Psoas muscle (tissue), 8 donors: ENCODE measurements at places on chromosomes 6 and 20. TPM values are rescaled to one million over a fixed set of nuclear protein-coding genes. Genes with fewer than 3 reads are reported as not detected.

GRCh38 chr6:105482921-105483320 lies 80.0 kb upstream of the PREP start:
- DNase-seq, result no peak

GRCh38 chr6:106381881-106382280 lies 21.4 kb downstream of the CRYBG1 start:
- DNase-seq, result no peak

MBOAT1 gene
- total RNA-seq, result 2.7 TPM

CNKSR3 gene
- total RNA-seq, result 2.3 TPM

GRCh38 chr20:4592316-4593148 lies 129.2 kb upstream of the PRND start:
- DNase-seq, result peak; percentile 30

GRCh38 chr6:91654357-91654756 lies 1067.5 kb upstream of the MAP3K7 start:
- no peak for DNase-seq

GRCh38 chr6:159068904-159069578 lies 24.2 kb upstream of the TAGAP start:
- DNase-seq, result no peak

- no peak for DNase-seq
Measured at GRCh38 chr20:61776491-61777075, 289.1 kb downstream of the TAF4 start.

SSTR4 gene
- not detected for total RNA-seq

NCR2 gene
- total RNA-seq, result not detected

DNA sequence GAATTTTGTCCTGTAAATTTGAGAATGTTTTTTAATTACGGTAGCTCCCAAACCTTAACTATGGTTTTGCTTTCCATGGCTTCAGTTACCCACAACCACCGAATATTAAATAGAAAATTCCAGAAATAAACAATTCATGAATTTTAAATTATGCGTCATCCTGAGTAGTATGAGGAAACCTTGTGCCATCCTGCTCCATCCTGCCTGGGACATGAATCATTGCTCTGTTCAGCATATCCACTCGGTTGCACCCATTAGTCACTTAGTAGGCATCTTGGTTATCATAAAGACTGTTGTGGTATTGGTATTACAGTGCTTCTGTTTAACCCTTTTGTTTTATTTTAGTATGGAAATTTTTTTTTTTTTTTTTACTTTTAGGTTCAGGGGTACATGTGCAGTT lies 39.7 kb downstream of the KCNS1 start:
- DNase-seq, result no peak

NKX2-4 gene
- not detected for total RNA-seq

- DNase-seq, result no peak
Measured at GRCh38 chr20:45629496-45630100, at the start of gene WFDC10A. Gene WFDC10A, plus strand, starts transcription at chr20:45629739. Its CDS starts 75 bp downstream, at chr20:45629814.

PIGU gene
- 10.1 TPM for total RNA-seq

DNA sequence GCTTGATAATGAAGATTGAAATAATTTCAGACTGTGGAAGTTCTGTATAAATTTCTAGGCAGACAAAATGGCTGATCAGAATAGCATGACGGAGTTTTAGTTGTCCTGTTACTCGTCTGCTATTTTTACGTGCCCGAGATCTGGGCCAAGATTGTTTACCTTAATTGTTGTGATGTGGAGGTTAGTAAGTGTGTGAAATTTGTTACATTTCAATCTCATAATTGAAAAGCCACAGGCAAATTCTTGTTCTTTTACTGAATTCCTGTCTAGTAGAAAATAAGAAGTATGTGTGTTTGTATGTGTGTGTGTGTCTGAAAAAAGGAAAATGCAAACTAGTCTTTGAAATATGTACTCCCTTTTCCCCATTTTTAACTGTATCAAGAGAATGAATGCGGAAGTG lies 115.2 kb downstream of the UTRN start:
- no peak for DNase-seq

- peak; percentile 78 for DNase-seq
Measured at GRCh38 chr20:325889-326644, 715 bp downstream of the SOX12 start.

DNA sequence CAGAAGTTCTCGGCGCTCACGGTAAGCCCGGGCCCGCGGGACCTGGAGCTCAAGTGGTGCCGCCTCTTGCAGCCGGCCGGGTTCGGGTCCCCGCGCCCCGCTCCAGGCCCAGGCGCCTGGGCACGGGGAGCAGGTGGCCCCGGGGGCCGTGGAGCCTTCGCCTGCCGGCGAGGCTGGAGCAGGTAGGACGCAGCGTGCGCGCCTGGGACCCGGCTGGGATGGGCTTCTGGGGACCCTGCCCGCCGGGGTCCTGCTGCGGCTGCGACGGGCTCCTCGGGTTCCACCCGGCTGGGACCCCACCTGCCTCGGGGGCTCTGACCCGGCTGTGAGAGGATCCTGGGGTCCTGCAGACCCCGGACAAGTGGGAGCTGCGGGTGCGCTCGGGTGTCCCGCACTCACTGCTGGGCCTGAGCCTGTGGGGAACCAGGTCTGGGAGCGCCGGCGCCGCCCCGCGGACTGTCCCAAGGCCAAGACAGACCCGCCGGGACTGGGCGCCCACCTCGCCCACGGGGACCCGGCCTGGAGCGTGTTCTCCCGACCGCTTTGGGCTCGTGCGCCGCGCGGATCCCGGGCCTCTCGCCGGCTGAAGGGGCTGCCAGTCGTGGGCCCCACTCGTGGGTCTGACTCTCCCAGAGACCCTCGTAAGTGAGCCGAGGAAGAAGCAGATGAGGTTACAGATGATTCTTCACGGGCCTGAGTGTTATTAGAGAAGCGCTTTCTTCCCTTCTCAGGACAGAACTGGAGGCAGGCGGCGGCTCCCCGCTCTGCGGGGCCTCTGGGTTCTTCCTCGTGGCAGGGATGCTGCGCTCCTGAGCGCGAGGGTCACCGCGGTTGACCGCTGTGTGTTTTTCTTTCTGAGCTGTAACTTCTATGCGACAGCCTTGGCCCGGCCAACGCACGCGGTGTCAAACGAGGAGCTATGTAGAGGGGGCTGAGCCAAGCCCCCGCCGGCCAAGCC lies 729 bp downstream of the SMOC2 start:
- DNase-seq, result no peak

DNA sequence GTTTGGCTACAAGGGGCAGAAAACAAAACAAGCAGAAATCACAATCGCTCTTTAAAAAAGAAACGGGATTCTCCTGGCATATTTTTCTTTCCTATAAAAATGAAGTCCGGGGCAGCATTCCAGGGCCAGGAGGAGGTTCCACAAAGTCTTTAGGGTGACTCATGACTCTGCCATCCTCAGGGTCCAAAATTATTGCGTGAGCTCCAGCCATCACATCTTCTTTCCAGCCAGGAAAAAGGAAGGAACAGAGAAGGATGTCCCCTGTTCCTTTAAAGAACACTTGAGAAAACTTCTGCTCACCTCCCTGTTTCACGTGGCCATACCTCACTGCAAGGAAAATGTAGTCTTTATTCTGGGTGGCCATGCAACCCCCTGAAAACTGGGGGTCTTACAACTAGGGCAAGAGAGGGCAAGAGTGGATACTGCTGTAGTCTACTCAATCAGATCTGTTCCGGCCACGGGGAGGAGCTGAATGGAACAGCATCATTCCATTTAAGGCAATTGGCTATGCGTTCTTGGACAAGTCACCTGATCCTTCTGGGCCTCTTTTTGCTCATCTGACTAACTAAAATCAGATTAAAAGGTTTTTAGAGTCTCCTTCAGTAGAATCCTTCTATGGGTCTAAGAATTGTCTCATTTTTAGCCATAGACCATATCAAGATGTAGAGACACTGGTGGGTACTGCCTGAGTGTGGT lies 49.4 kb downstream of the CTCFL start:
- no peak for DNase-seq

ESR1 gene
- 1.5 TPM for total RNA-seq

DNA sequence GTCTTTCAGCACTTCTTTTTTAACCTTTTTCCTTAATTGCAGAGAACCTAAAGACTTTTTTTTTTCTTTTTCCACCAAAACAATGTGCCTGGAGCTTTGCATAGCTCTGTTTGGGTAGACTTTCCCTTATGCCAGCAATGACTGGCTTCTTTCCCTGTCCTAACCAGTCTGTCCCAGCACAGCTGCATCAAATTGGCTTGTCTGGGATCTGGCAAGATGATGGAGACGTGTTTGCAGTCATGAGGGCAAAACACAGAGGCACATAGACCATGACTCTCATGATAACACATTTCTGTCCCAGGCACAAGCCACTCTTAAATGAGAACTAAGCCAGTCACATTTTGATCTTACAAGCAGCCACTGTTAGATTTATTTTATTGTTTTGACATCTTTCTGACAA lies 16.5 kb downstream of the HEY2 start:
- DNase-seq, result no peak

DNA sequence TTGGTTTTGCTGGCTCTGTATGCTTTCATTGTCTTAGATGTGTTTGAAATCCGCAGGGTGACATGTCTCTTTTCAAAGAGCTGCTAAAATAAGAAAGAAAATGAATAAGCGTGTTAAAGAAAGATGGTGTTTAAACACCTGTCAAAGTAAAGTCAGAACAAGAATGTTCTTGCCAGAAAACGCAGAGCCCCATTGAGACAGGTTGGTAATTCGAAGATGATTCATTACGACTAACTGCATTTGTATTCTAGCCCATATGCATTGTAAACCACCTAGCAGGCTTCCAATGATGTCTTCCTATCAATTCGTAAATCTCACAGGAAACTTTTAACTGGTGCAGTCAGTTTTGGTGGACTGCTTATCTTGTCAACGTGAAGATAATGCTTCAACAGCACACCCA lies 16.8 kb downstream of the PHACTR2 start:
- DNase-seq, result no peak

ARFGEF3 gene
- 0.38 TPM for total RNA-seq

DNA sequence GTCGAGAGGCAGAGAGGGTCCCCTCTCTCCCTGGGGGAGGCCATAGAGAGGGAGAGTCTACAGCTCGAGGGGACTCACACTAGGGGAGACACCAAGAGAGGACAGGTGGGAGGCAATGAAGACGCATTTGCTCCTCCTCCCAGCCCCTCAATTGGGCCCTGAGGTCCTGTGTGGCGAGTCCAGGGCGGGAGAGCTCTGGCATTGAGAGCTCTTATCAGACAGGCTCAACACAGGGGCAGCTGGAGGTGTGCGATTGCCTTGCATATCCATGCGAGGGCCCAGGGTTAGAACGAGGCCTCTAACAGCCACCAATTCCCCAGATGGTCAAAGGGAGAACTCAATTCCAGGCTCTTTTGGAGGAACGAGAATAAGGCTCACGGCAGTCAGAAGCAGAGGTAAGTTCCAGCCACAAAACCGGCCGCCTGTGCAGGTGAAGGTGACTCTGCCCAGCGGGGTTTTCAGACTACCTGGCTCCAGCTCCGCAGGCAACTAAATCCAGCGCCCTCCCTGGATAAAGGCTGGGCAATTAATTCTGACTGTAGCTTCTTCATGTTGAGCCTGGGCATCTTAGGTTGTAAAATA lies 94.0 kb upstream of the MPC1 start:
- no peak for DNase-seq

RGS17 gene
- not detected for total RNA-seq

HDGFL1 gene
- total RNA-seq, result not detected

ULBP2 gene
- total RNA-seq, result 0.75 TPM

- no peak for DNase-seq
Measured at GRCh38 chr20:54920491-54920890, 445.1 kb downstream of the DOK5 start.

GRCh38 chr6:150987371-150987828 lies 121.9 kb downstream of the MTHFD1L start:
- no peak for DNase-seq

GABRR1 gene
- 0.15 TPM for total RNA-seq

SLC22A7 gene
- total RNA-seq, result not detected

- DNase-seq, result no peak
Measured at GRCh38 chr20:36670665-36671357, 24.8 kb upstream of the SLA2 start.

GRCh38 chr6:105243487-105243886 lies 63.7 kb upstream of the POPDC3 start:
- DNase-seq, result no peak

NTSR1 gene
- total RNA-seq, result not detected

MMP24 gene
- total RNA-seq, result 0.20 TPM

RNF144B gene
- total RNA-seq, result 86.8 TPM

ABHD16B gene
- total RNA-seq, result not detected

DNA sequence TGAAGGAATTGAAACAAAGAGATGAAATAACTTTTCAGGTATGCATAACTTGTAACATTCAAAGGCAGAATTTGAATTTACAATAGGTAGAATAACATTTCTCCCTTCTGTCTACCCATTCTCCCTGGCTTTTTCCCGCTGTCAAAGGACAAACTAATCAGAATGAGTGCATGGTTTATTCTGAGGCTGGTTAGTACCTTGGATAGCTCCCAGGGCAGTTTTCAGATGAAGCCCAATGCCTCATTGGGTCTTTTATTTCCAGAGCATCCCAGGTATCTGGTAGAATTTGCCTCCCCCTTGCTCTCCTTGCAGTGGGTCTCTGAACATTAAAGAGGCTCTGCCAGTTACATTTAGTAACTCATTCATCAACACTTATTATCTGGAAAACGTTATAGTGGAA lies 665.5 kb downstream of the BCKDHB start:
- no peak for DNase-seq

GRCh38 chr20:16711661-16712258 lies 18.1 kb upstream of the SNRPB2 start:
- no peak for DNase-seq

DNA sequence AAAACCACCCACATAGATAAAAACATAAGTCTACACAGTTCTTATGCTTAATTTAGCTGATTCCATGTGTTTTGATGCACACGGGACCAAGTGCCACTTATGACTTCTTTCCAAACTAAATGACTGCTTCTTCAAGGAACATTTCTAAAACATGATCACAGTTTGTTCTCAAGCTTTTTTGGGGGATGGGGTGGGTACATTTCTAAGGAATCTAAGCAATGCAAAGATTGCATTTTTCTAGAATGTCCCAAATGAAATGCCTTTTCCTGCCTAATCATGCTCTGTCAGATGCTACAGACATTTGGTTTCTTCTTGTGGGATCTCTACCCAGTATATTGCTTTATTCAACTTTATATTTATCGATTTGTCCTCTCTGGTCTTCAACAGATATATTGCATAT lies 496.8 kb upstream of the JAG1 start:
- no peak for DNase-seq

DNA sequence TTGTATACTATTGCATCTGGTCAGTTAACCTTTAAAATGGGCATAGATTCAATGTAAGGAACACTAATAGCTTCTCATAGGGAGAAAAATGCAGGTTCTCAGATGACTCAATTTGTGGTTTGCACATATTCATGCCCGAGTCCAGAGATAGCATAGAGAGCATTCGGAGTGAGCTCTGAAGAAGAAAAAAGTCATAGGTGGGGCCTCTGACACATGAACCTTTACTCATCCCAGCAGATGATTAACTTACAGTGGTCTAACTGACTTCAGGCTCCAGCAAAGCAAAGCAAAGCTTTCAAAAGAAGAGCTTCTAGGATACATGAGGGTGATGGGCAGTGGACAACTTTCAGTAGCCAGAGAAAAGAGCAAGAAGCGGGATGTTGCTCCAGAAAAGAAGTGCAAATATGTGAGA lies 55.3 kb upstream of the BTN3A2 start:
- no peak for DNase-seq

- DNase-seq, result no peak
Measured at GRCh38 chr6:151763303-151763702, 44.2 kb upstream of the ESR1 start.
